CD4-positive, alpha-beta T cell (primary cell): ENCODE measurements at places on chromosomes 6 and 20.

- no peaks in the 10 kb centered on the region for H3K4me1 ChIP-seq
- H3K27ac ChIP-seq = no peak overlapping the region
- no peak overlapping the region for H3K4me3 ChIP-seq
- H3K27me3 ChIP-seq = peaks cover 17% of the 10 kb centered on the region
- no peak for DNase-seq
Measured at GRCh38 chr20:58720890-58721289, 28.3 kb downstream of the NPEPL1 start.

GRCh38 chr6:99711925-99712324 lies 105.3 kb downstream of the PRDM13 start:
- no peaks in the 10 kb centered on the region for H3K4me1 ChIP-seq
- H3K36me3 ChIP-seq = no peaks in the 10 kb centered on the region
- no peaks in the 10 kb centered on the region for H3K27me3 ChIP-seq
- H3K27ac ChIP-seq = no peak overlapping the region
- no peak overlapping the region for H3K4me3 ChIP-seq
- DNase-seq = no peak

DNA sequence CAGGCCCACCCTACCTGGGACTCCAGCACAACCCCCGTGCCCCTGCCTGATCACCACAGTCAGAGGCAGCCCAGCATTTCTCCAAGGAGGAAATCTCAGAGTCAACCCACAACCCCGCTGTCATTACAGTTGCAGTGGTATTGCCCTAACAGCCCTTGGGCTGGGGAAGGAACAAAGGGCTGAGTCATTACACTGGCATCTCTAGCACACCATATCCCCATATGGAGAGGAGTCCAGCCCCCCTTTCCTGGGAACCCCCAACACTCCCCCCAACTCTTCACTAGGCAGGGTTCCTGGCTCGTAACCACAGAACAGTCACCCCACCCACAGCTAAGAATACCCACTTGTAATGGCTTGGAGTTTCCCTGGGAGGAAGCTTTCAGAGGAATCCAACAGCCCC lies 149.4 kb upstream of the OGFRL1 start:
- H3K4me3 ChIP-seq = no peak overlapping the region
- no peaks in the 10 kb centered on the region for H3K36me3 ChIP-seq
- DNase-seq = no peak
- no peaks in the 10 kb centered on the region for H3K4me1 ChIP-seq
- no peaks in the 10 kb centered on the region for H3K27me3 ChIP-seq
- H3K27ac ChIP-seq = no peak overlapping the region

DNA sequence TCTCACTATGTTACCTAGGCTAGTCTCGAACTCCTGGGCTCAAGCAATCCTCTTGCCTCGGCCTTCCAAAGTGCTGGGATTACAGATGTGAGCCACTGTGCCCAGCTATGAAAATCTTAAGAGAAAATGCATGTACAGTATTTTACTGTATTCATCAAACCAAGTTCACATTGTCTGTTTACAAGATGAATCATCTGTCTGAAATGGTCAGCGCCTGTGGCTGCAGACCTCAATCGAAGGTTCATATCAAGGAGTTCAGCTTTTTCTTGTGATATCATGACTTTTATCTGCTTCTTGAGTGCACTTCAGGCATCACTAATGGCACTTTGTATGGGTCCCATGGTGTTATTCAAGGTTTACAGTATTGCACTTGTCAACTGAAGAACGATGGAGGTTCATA lies 155.1 kb downstream of the SLC16A10 start:
- no peak overlapping the region for H3K27ac ChIP-seq
- H3K36me3 ChIP-seq = no peaks in the 10 kb centered on the region
- DNase-seq = no peak
- no peak overlapping the region for H3K4me3 ChIP-seq
- H3K4me1 ChIP-seq = no peaks in the 10 kb centered on the region
- H3K27me3 ChIP-seq = no peaks in the 10 kb centered on the region

- H3K27ac ChIP-seq = no peak overlapping the region
- no peaks in the 10 kb centered on the region for H3K4me1 ChIP-seq
- peaks cover 67% of the 10 kb centered on the region for H3K36me3 ChIP-seq
- H3K4me3 ChIP-seq = no peak overlapping the region
Measured at GRCh38 chr20:20499439-20499838, 131.5 kb downstream of the INSM1 start.

- H3K27ac ChIP-seq = no peak overlapping the region
- no peaks in the 10 kb centered on the region for H3K36me3 ChIP-seq
- H3K4me1 ChIP-seq = no peaks in the 10 kb centered on the region
- no peaks in the 10 kb centered on the region for H3K27me3 ChIP-seq
Measured at GRCh38 chr6:71395731-71396409, 107.3 kb downstream of the OGFRL1 start.
